Stimulated activated CD8-positive, alpha-beta memory T cell treated with anti-CD3 and anti-CD28 coated beads, Interleukin-15, amount 100 ng/mL, for 4 hours (primary cell): ENCODE measurements at places on chromosomes 5 and 9.

DNA sequence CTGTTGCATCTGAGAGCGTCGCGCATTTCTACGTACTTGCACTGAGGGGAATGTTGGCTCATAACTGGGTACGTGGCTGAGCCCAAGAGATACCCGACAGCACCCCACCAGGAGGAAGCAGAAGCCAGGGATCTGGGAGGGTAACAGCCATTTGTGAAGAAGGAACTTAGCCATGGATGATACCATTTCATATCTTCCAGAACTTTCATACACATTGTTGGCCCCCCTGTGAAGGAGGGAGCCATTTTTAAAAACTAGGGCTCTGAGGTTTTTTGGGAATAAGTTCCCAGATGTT lies 101.4 kb upstream of the SLC44A1 start:
- no peak for DNase-seq

- DNase-seq: no peak
Observed at GRCh38 chr9:107246259-107247254, 36.5 kb upstream of the RAD23B start.

DNA sequence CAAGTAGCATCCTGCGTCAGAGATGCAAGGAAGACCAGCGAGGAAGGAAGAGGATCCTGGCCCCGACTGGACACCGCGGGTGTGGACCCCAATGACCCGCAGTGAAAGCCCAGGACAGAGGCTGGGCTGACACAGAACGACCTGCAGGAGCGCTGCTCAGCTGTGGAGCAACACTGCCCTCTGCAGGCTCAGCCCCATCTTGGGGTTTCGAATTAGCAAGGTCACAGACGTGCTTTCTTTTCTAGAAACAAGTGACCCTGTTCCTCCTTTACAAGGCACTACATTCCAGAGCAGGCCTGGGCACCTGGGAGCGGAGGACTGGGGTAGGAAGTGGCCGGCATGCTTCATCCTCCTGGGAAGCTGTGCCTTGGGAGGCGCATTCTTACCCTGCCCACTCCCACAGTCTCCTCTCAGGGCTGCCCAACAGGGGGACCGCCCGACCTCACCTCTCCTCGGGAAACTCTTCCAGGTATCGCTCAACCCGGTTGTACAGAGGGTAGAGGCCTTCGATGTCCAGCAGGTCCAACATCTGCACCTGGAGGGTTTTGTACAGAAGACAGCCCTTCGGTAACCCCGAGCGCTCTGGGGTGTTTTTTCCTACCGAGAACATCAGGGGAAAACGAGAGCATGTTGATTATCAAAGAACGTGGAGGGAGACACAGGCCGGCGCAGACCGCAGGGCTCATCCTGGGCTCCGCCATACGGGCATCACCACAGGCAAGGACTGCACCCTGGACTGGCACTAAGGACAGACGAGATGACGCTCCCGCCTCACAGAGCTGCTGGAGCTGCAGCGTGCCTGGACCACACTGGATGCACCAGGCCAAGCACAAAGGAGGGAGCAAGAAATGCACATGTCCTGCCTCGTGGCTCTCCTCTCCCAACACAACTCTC lies 35.0 kb downstream of the IPPK start:
- DNase-seq: no peak

DNA sequence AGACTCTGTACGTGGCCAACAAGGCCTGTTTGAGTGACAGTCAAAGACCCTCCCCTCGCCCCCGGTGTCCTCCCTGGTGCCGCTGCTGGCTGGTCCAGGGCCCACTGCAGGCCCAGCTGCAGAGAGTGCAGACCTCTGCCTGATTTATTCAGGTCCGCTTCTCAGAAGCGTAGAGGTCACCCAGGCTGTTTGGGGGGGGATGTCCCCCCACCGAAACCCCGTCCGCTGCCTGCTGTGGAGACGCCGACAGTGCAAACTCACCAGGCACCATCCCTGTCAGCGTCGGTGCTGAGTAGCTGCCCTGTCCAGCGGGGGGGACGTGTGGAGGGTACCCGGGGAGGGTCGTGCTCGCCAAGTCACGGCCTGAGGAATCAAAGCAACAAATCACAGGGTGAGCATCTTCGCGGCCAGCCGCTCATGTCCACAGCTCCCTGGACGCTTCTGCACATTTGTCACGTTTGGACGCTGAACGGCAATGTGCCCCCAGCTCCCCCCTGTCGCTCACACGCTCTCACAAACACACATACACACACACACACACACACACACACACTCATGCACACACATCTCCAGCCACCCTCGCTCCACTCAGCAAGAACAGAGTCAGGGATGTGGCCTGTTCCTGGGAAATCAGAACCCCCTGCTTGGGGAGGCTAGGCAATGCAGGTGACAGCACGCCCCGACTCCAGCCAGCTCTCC lies 152.2 kb downstream of the PAX5 start:
- DNase-seq: no peak

DNA sequence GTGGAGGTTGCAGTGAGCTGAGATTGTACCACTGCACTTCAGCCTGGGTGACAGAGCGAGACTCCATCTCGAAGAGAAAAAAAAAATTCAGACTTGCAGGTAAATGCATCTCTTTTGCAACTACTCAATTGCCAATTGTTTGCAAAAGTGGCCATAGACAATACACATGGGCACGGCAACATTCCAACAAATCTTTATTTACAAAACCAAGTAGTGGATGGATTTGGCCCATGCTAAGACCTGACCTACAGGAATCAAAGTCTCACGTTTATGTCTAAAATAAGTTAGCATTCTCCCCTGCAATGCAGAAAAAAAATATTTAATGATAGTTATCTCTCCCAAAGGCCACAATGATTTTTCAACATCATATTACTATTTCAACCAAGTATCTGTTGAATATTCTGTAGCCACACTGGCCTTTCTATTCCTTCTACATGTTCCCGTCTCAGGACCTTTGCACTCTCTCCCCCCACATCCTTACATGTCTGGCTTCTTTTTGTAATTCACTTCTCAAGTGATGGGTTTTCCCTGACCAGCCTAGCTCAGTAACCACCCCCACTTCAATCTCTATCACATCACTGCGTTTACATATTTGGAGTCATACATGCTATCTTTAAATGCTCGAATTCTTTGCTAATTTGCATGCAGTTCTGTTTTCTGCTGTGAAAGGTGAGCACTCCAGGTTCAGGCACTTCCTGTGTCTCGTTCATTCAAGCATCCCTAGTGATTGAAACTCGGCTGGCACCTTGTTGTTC lies 54.2 kb downstream of the FNBP1 start:
- DNase-seq: no peak

DNA sequence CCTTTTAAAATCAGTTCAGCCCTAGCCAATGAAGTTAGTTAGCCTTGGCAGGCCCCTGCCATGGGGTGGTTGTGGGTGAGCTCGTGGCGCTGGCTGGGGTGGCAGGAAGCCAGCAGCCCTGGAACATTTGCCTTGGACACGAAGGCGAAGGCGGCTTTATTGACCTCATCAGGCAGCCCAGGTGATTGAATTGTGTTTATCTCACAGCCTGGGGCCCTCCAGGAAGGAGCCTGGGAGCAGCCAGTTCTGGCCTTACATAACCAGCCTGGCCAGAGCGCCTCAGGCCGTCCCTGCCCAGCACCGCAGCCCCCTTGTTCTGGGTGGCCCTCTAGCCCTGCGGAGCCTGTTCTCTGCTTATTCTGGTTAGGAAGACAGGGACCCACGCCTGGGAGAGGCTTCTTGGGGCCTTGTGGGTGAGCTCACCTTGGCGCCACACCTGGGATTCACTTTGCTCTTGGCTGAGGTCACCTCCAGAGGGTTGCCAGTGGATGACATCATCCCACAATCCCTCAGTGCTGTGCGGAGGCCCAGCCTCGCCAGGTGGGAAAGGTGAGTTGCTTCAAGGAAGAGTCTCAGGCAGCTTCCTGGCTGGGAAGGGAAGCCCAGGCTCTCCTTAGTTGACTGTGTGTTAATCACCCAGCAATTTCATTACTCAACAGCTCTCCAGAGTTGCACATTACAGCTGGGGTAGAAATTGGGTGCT lies 54.4 kb upstream of the RPL26L1 start:
- no peak for DNase-seq

- no peak for DNase-seq
Observed at GRCh38 chr5:113480243-113480642, 8.0 kb downstream of the MCC start.

GRCh38 chr5:126052791-126053190 lies 370.4 kb upstream of the GRAMD2B start:
- no peak for DNase-seq
